Panc1 (cell line): ENCODE measurements at places on chromosomes 12 and 14.

- peak overlapping the region; percentile 85 for H3K27ac ChIP-seq
- peaks cover 7% of the 10 kb centered on the region for H3K36me3 ChIP-seq
- no peak for DNase-seq
- peak overlapping the region; percentile 94 for H3K4me3 ChIP-seq
These were observed 821 bp downstream of the TMEM106C start for GRCh38 chr12:47964106-47964728.

GRCh38 chr12:84550518-84550917 lies 362.1 kb downstream of the SLC6A15 start:
- no peak overlapping the region for H3K27ac ChIP-seq
- H3K27me3 ChIP-seq, result no peaks in the 10 kb centered on the region
- H3K4me1 ChIP-seq, result no peaks in the 10 kb centered on the region

DNA sequence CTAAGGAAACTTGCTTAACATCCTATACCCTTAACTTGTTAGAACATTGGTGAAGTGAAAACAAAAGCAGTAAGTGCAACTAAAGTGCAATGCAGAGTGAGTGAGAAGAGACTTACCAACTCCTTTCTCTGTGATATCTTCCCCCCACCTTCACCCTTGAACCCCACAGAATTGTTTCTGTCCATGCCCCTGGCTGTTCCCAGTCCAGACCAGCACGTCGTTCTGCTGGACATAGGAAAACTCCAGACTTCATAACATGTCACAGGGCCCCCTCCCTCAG lies 91.9 kb downstream of the DAD1 start:
- H3K27me3 ChIP-seq, result peaks cover 3% of the 10 kb centered on the region
- no peak overlapping the region for H3K27ac ChIP-seq
- no peaks in the 10 kb centered on the region for H3K36me3 ChIP-seq
- DNase-seq, result no peak

DNA sequence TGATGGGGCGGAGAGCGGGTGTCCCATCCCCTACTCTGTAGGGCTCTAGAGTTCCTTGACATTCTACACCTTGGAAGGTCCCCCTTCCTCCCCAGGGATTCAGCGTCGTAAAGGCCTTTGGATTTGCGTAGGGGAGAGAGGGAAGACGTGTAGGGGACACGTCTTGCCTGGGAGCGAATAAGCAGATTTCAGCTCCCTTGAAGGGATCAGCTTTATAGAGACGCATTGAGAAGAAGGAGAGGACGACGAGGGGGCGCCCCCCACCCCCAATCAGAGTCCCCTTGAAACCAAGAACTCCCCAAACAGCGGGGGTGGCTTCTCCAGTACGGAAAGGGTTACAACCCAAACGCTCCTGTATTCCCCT lies 324 bp downstream of the CALCOCO1 start:
- no peaks in the 10 kb centered on the region; the same call in 1 of the 2 replicates for H3K36me3 ChIP-seq
- no peak for DNase-seq
- peaks cover 12% of the 10 kb centered on the region for H3K4me1 ChIP-seq
- H3K27me3 ChIP-seq, result no peaks in the 10 kb centered on the region

- DNase-seq, result no peak
- H3K36me3 ChIP-seq, result peaks cover 12% of the 10 kb centered on the region
- H3K27ac ChIP-seq, result no peak overlapping the region
- H3K4me3 ChIP-seq, result no peak overlapping the region
- H3K4me1 ChIP-seq, result no peaks in the 10 kb centered on the region
These were observed 68.2 kb downstream of the DDX51 start for GRCh38 chr12:132075714-132076553.

DNA sequence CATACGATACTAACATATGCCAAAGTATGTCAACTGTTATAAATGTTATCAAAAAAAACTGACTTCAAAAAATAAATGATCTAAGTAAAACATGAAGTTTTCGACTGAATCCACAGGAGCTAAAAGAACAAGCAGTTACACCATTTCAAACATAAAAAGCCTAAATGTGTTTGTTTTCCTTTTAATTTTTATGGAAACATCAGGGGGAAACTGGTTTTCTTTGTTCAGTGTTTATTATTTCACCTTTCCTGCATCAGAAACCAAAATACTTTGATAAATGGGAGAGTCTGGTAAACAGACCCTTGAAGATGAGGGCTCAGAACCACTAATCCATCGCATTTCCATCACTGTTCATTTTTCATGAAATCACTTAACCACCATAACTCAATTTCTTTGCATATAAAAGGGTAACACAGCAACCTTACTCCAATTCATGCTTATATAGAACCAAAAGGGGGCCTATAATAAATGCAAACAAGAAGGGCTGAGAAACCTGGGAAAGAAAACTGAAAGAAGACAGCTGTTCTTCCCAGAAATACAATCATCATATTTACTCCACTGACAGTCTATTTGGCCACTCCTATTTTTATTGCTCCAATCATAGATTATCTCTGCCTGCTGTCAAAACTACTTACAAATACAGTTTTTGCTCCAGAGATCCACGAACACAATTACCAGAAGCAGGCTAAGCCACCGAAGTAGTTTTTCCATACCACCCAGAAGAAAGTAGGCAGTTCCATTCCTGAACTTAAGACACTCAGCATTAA lies 17.0 kb downstream of the FGD6 start:
- H3K4me3 ChIP-seq, result peak overlapping the region; percentile 13
- no peaks in the 10 kb centered on the region for H3K36me3 ChIP-seq
- H3K27me3 ChIP-seq, result no peaks in the 10 kb centered on the region
- peak overlapping the region; percentile 98 for H3K27ac ChIP-seq

DNA sequence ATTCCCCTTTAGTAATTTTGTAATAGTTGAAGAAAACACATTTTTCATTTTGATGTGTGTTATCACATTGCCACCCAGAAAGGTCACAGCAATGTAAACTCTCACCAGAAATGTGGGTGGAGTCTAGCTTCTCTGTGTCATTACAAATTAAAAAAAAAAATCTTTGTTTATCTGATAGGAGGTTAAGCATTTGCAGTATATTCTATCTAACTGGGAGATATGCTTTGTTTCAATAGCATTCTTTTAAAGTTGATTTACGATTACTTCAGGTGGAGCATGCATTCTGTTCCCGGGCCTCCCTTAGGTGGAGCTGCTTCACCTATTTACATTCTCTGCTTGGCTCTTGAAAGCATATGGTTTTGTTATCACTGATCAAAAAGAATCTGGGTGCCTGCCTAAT lies 7.8 kb downstream of the ADIPOR2 start:
- H3K27me3 ChIP-seq, result no peaks in the 10 kb centered on the region
- DNase-seq, result no peak
- peaks cover 22% of the 10 kb centered on the region; the same call in 1 of the 2 replicates for H3K4me1 ChIP-seq
- no peak overlapping the region for H3K27ac ChIP-seq

- no peaks in the 10 kb centered on the region for H3K36me3 ChIP-seq
- no peaks in the 10 kb centered on the region for H3K27me3 ChIP-seq
- no peak for DNase-seq
- H3K27ac ChIP-seq, result no peak overlapping the region
These were observed 98.1 kb downstream of the KLRB1 start for GRCh38 chr12:9509464-9510161.

- no peaks in the 10 kb centered on the region; the same call in 1 of the 2 replicates for H3K4me1 ChIP-seq
- H3K27me3 ChIP-seq, result peaks cover 2% of the 10 kb centered on the region; the same call in 1 of the 2 replicates
- no peak overlapping the region for H3K4me3 ChIP-seq
These were observed 2.5 kb downstream of the RIMBP2 start for GRCh38 chr12:130713581-130713991.

GRCh38 chr14:74516451-74517160 lies 23.0 kb downstream of the ISCA2 start:
- H3K4me3 ChIP-seq, result no peak overlapping the region
- no peaks in the 10 kb centered on the region for H3K36me3 ChIP-seq
- DNase-seq, result no peak

GRCh38 chr14:56796259-56796658 lies 14.0 kb downstream of the OTX2 start:
- no peak for DNase-seq
- no peaks in the 10 kb centered on the region for H3K36me3 ChIP-seq
- no peaks in the 10 kb centered on the region for H3K4me1 ChIP-seq
- H3K27ac ChIP-seq, result no peak overlapping the region
- H3K27me3 ChIP-seq, result no peaks in the 10 kb centered on the region
- H3K4me3 ChIP-seq, result no peak overlapping the region

GRCh38 chr14:55180434-55180833 lies 11.0 kb downstream of the DLGAP5 start:
- H3K36me3 ChIP-seq, result peaks cover 35% of the 10 kb centered on the region; the same call in 1 of the 2 replicates
- no peaks in the 10 kb centered on the region for H3K27me3 ChIP-seq
- H3K27ac ChIP-seq, result no peak overlapping the region
- no peaks in the 10 kb centered on the region for H3K4me1 ChIP-seq
- no peak overlapping the region for H3K4me3 ChIP-seq

DNA sequence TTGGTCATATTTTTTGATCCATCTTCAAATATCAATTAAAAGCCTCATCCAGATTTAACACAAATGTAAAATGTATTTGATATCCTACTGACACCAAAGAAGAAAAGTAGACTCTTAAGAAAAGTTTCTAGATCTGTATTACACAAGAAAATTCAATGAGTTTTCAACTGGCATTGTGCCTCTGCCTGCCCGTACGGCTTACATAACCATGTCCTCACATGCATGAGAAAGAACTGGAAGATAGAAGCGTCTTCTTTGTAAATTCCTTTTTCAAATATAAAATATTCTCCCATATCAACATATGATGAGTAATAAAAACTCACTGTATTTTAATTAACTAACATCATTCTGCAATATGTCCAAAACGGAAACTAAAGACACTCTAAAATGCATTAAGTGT lies 7.2 kb downstream of the ANKS1B start:
- peaks cover 3% of the 10 kb centered on the region; the same call in 1 of the 2 replicates for H3K4me1 ChIP-seq
- H3K27me3 ChIP-seq, result no peaks in the 10 kb centered on the region
- H3K4me3 ChIP-seq, result no peak overlapping the region
- H3K36me3 ChIP-seq, result no peaks in the 10 kb centered on the region

DNA sequence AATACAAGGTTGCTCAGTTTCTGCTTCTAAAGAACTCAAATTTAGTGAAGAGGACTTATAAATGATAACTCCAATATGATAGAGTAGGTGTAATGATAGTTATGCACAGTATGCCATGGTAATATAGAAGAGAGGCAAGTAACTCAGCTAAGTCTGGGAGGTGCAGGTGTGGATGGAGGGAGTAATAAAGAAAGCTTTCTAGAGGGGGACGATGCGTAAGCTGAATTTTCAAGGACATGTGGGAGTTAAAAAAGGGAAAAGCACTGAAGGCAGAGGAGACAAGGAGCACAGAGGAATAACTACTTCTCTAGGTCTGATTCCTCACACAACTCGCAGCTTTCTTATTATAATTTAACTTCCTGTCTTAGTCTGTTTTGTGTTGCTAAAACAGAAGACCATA lies 49.1 kb upstream of the ZDHHC17 start:
- H3K4me1 ChIP-seq, result no peaks in the 10 kb centered on the region
- no peaks in the 10 kb centered on the region for H3K36me3 ChIP-seq
- H3K27ac ChIP-seq, result no peak overlapping the region
- no peaks in the 10 kb centered on the region; the same call in 1 of the 2 replicates for H3K27me3 ChIP-seq
- DNase-seq, result no peak

DNA sequence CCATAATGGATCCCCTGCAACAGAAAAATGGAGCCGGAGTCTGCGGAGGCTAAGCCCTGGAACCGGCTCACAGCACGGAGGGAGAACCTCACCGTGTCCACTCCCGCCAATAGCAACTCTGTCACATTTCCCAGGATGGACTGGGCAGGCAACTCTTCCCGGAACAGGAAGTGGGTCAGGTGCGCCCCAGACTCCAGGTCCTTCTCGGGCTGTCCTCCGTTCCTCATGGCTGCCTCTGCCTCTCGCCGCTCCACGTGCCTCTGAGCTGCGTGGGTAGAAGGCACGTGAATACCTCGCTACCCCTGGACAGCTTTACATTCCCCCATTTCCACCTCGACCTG lies 2.2 kb downstream of the CYP27B1 start:
- peaks cover 4% of the 10 kb centered on the region; the same call in 1 of the 2 replicates for H3K27me3 ChIP-seq
- peaks cover 15% of the 10 kb centered on the region for H3K4me1 ChIP-seq
- H3K27ac ChIP-seq, result peak overlapping the region; percentile 64

GRCh38 chr12:85394809-85395208 lies 114.8 kb downstream of the ALX1 start:
- no peaks in the 10 kb centered on the region for H3K36me3 ChIP-seq
- H3K27ac ChIP-seq, result no peak overlapping the region
- DNase-seq, result no peak
- H3K4me3 ChIP-seq, result no peak overlapping the region
- no peaks in the 10 kb centered on the region for H3K4me1 ChIP-seq

- H3K4me3 ChIP-seq, result no peak overlapping the region
- no peak overlapping the region for H3K27ac ChIP-seq
- no peaks in the 10 kb centered on the region for H3K27me3 ChIP-seq
- no peaks in the 10 kb centered on the region for H3K4me1 ChIP-seq
These were observed 32.1 kb downstream of the SPX start for GRCh38 chr12:21558100-21558679.
